Cerebellar nuclear complex (tissue), 1 donor: ENCODE measurements at places on chromosomes 5 and 9.

DNA sequence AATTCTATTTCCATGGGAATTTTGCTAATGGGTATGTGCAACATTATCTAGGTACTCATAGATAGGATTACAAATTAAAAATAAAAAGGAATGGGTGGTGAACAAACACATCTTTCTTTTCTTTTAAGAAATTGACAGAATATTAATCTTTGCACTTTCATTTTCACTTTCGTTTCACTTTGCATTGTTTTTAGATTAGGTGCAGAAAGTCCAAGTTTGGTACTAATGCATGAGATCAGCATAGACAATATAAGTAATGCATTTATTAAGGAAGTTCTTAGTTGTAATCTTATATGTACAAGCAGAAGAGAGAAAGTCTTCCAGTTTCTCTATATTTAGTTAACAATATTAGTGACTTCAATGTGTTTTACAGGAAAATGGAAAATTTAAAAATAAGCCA is 196.5 kb downstream of the COMMD10 start:
- no peak for DNase-seq

- DNase-seq: no peak
Measured at GRCh38 chr9:108397286-108397685, 458.5 kb downstream of the ACTL7B start.

DNA sequence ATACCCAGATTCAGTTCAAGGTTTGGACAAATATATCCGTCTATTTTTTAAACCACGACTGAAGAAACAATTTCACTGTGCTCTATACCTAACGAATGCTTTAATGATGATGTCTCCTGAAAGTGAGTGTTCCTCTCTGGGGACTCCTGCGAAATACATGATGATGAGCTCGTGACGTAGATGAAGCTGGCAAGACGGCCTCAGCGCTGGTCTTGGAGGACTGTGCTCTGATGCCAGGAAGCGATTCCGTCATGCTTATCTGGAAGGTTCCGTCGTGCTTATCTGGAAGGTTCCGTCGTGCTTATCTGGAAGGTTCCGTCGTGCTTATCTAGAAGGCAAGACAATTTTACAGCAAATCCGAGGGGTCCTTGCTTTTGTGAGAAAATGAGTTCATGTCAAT is 250.8 kb upstream of the IRX2 start:
- DNase-seq: no peak

- no peak for DNase-seq
Measured at GRCh38 chr5:90014420-90014819, 395.1 kb downstream of the CETN3 start.

DNA sequence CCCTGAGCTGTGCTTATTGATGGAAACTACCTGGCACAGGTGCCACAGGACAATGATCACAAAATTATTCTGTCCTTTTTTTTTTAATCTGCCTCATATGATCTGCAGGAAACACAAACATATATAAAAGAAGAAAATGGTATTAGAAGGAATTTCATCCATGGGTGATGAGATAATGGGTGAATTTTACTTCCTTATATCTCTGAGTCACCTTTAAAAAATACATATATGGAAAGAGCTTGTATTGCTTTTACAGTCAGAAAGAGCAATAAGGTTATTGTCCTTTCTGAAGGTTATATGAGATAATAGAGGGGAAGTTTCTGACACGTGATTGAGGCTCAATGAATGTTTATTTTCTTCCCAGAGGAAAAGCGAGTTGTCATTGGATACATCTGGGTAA is 31.6 kb downstream of the NEURL1B start:
- no peak for DNase-seq

DNA sequence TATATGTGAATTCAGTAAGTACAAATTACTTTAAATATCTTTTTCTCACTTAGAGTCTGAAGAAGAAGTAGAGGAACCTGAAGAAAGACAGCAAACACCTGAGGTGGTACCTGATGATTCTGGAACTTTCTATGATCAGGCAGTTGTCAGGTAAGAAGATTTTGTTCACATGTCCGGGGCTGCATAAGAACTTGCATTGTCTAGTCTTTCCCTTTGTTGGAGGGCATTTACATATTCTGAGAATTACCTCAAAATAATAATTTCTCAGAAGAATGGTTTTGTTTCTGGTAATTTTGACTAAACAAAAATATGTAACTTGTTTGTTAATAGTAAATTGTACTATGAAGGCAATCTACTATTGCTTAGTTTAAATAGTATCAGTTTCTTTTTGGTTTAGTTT is 23.7 kb downstream of the G3BP1 start:
- DNase-seq: no peak
